GM18507 (cell line): ENCODE measurements at places on chromosomes 5 and 9.

DNA sequence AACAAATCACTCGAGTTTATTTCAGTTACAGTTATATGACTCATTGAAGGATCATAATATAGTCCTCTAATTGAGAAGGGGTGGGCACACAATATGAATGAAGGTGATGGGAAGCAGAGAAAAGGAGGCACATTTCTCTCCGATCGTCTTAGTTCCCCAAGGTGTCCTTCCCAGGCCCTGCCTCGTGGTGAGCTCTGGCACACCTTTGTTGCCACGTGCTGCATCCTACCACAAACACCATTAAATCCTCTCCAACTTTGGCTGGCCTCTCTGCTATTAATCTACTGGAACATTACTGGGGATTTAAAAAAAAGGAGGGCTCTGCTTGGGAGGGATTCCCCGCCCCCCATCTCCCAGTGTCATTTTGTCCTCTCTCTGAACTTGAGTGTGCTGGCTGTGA, 42.9 kb downstream of the CDH6 start:
- no peak for DNase-seq

- DNase-seq: no peak
Observed at GRCh38 chr5:72189146-72189545, 81.9 kb downstream of the MAP1B start.

GRCh38 chr5:177545487-177546257, 8.7 kb downstream of the FAM193B start:
- DNase-seq: no peak

DNA sequence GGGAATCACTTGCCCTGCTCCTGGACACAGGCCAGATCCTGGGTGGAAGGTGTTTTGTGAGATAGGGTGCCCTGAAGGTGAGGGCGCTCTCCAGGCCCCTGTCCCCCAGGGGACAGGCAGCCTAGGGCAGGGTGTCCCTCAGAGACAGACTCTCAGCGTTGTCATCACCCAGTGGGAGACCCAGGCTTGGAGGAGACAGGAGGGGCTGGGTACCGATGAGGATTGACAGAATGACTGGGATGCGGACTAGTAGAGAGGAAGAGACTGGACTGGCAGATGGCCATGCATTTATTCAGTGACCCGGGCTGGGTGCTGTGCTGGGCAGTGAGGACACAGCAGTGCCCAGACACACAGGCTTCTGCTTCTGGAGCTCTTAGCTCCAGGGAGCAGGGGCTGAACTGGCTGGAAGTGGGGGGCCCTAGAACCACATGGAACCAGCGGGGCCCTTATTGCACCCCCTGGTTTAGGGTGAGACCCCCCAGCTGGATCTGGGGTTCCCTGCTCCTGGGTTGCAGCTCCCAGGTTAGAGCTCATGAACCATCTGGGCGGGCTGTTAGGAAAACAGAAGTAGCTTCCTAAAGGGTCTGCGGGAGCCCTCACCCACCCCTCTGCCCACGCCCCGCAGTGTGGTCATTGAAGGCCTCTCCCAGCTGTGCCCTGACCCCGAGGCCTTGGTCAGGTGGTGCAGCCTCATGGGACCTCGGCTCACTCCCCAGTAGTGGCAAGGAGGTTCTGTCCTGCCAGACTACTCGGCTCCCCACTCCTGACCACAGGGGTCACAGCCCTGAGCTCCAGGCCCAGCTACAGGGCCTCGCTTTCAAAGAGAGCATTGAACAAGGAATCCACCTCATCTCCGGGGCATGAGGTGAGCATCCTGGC, 116.7 kb upstream of the LMX1B start:
- DNase-seq: no peak

DNA sequence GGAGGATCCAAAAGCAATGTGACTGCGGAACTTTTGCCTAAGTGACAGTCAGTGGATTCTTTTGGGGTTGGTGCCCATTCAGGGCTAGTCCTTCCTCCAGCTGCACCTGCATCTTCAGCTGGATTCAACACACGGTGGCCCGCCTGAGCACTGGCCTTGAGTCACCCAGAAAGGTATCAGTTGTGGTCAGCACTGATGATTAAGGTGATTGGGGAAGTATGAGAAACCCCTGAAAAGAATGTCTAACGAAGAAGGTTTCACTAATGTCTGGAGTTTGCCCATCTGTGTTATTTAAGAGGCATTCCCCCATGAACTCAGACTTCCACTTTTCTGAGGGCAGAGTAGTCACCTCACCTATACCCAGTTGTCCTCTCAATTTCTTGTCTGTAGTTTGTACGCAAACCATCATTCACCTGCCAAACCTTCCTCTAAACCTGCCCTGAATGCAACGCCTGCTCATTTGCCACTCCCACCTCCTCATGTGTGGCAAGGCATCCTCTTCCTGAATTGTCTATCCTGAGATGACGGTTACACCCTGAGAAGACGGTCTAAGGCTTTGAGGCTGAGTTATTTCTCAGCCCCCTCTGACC, 27.2 kb downstream of the CSF2 start:
- DNase-seq: no peak

DNA sequence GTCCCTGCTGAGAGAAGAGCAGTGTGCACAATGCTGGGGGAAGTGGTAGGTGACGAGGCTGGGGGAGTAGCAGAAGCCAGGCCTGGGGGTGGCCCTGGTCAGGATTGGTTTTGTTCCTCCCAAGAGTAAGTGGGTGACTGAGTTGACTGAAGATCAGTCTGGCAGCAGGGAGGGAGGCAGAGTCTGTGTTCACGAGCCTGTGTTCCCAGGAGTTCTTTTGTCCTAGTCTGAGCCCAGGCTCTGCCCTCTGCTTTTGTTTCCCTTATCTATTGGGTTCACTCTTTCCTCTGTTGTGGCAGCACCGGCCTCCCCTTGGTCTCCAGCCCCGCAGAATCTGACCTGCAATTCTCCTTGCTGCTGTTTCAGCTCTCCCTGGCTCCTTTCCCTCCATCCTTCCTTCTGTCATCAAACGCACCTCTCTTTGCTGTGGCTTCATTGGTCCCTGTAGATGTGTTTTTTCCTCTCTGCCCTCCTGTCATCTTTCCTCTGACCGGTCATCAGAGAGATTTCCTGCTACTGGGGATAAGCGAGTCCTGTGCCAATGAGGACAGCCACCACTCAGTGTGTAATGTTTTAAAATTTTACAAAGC, 607.4 kb downstream of the KIF4B start:
- DNase-seq: no peak

DNA sequence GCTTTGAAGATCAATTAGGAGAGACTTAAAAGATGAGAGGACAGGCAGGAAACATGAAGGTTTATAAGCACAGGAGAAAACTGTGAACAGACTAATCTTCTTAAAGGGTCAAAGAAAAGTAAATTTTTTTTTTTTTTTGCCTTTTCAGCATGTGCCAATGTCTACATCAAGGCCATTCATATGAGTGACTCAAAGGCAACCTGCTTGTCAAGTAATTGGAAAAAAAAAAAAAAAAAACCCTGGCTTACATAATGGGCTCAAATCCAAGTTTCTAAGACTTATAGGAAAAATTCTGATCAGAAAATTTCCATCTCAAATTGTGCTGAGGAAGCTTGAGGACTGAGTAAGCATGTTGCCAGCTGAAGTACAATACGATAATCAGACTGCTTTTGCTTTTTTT, 15.9 kb downstream of the PPP2R2B start:
- no peak for DNase-seq

GRCh38 chr5:142815469-142815868, 45.3 kb downstream of the ARHGAP26 start:
- DNase-seq: no peak

DNA sequence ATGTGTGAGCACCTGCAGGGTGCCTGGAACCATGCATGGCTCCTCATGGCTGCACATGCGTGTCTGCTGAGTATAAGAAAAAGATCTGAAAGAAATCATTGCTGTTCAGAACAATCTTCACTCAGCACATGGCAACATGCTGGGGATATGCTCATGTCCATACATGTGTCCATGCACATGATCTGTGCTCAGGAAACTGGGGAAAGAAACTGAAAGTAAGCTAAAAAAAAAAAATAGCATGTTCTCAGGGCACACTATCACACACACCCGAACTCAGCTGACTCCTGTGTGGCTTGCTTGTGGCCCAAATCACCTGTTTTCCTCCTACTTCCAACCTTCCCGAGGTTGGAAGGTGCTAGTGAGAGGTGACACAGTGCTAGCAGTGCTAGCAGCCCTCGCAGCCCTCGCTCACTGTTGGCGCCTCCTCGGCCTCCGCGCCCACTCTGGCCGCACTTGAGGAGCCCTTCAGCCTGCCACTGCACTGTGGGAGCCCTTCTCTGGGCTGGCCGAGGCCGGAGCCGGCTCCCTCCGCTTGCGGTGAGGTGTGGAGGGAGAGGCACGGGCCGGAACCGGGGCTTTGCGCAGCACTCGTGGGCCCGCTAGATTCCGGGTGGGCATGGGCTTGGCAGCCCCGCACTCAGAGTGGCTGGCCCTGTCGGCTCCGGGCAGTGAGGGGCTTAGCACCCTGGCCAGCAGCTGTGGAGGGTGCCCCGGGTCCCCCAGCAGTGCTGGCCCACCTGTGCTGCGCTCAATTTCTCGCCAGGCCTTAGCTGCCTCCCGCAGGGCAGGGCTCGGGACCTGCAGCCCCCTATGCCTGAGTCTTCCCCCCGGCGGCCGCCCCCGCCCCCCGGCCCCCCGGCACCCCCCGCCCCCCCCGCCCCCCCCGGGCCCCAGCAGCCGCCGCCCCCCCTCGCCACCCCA, 76.0 kb downstream of the GADD45G start:
- DNase-seq: no peak

- no peak for DNase-seq
Observed at GRCh38 chr5:52531105-52531504, 256.6 kb upstream of the ITGA1 start.

DNA sequence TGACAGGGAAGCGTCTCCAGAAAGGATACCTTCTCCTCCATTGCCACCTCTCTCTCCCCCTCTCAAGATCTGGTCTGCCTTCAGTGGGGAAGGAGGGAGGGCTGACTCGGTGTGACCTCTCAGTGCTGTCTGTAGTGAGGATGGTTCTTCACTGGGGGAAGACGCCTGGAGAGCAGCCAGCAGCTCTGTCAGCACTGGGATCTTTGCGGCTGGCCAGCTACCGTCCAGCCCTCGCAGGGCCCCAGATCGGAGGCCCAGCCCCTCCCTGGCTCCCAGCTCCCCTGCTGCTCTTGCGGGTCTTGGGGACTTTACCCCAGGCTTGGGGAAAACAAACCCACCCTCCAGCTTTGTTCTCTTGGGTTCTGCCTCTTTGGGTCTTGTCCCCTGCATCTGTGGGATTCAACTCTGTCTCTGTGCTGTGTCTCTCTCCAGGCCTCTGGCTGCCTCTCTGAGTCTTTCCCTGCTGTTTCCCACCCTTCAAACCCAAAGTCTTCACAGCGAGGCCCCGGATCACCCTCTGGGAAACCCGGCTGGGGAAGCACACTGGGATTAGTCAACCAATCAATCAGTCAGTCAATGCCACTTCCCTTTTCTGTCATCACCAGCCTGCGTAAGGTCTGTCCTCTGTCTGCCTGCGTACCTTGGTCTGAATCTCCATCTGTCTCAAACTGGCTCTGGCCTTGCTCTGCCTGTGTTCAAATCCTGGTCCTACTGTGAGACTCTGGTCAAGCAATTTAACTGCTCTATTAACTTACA, 23.0 kb downstream of the FGF18 start:
- no peak for DNase-seq

GRCh38 chr9:129270903-129271431, 92.9 kb upstream of the IER5L start:
- DNase-seq: no peak

- no peak for DNase-seq
Observed at GRCh38 chr5:16589658-16590057, 27.1 kb downstream of the RETREG1 start.

DNA sequence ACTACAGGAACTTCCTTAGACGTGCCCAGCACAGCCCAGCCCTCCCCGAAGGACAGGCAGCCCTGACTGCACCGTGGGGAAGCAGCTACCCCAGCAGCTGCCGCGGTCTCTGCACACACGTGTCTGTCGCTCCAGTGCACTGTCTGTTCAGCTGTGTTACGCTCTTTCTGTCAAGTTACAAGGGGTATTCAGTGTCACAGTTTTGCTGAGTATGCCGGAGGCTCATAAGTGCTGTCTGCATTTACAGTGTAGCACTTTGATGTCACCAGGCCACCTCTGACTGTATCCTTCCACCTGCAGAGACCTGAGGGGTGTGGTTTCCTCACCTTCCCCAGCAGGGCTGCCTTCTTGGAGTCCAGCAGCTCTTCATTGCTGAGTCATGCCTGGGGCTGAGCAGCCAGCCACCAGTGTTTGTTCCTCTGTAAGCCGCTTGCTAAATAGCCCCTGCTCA, 126.8 kb downstream of the EHMT1 start:
- DNase-seq: no peak

- DNase-seq: no peak
Observed at GRCh38 chr9:13863112-13863511, 450.8 kb downstream of the NFIB start.

GRCh38 chr5:180119031-180119902, 47.7 kb upstream of the RNF130 start:
- no peak for DNase-seq

DNA sequence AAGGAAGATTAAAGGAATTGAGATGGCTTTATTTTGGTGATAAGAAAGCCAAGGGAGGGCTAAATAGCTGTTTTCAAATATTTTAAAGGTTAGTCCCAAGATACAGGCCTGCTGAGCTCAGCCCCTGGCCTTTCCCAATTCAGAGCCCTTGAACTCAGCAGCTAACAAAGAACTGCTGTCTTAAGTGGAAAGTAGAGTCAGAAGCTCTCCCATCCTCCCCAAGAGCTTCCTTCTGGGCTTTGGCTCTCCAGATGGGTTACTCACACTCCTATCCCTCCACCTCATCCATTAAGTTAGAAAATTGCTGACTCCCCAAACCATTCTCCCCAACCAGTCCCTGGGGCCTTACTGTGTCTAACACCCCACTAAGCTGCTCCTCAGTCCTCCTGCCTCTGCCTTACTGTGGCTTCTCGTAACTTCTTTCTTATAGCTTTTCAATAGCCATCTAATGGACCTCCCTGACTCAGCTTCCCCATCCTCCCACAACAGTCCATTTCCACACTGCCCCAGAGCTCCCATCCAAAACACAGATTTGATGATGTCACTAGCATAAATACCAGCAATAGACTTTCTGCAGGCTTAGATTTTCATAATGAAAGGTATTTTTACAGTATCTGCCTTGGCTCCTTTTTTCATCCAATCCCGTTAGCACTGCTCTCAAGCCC, 239.1 kb downstream of the ENC1 start:
- no peak for DNase-seq

GRCh38 chr9:104856413-104856941, 71.5 kb downstream of the ABCA1 start:
- no peak for DNase-seq

- no peak for DNase-seq
Observed at GRCh38 chr9:69755205-69755604, 4.6 kb downstream of the PTAR1 start.

DNA sequence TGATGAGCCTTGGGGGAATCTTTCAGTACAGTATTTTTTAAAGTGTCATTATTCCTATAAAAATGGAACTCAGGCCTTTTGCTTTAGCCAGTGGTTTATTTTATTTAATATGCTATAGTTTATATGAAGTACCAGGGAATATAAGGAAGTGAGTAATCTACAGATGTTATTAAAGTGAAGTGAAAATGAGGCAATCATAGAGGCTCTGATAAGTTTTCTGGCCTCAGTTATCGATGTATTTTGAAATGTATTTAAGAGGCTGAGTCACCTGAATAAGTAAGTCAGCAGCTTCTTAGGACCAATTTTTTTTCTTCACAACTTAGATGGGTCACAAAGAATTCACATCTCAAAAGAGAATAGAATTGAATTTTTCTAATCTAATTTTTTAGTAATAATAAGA, 829.0 kb downstream of the DNAH5 start:
- DNase-seq: no peak
